Stimulated activated CD8-positive, alpha-beta memory T cell treated with anti-CD3 and anti-CD28 coated beads, Interleukin-7, amount 100 ng/mL, for 4 hours (primary cell): ENCODE measurements at places on chromosomes 5 and 9.

DNA sequence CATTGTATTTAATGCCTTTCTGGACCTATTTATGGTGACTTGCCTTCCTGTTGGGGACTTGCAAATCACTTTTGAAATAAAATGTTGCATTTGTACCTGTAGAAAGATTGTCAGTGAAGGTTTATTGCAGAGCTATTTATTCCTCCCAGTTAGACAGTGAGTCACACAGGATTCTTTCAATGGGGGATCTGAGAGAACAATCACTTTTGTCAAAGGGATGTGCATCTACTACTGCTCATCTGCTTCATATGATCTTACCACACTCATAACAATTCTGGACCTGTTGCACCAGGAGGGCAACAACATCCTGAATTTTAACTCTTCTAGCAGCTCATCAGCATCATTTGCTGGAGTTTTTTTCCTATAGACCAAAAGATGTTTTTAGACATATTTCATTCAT lies 66.8 kb downstream of the FBXL7 start:
- DNase-seq: no peak

- no peak for DNase-seq
Observed at GRCh38 chr5:119355244-119355638, 578 bp upstream of the TNFAIP8 start.

GRCh38 chr9:98730871-98731270 lies 22.1 kb upstream of the GABBR2 start:
- no peak for DNase-seq

- no peak for DNase-seq
Observed at GRCh38 chr9:326667-327066, 112.0 kb downstream of the DOCK8 start.

DNA sequence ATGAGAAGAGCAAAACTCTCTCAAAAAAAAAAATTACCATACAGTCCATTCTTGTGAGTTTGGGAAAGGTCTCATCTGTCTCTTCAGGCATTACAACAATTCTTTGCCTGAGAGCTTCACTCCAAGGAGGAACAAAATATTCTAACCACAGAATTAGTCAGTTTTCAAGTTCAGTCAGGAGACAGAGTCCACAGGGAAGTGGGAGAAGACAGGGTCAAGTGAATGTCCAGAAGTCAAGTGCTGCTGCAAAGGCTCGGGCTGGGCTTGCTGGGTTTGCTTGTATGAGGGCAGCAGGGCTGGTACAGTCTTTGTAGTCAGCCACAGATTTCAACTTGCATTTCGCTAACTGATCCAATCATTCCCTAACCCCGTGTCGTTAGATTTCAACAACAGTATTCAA lies 17.6 kb upstream of the HEXB start:
- DNase-seq: no peak

- no peak for DNase-seq
Observed at GRCh38 chr5:100799166-100799565, 103.9 kb downstream of the ST8SIA4 start.
